ENCODE measurements at places on chromosomes 2 and 18.

DNA sequence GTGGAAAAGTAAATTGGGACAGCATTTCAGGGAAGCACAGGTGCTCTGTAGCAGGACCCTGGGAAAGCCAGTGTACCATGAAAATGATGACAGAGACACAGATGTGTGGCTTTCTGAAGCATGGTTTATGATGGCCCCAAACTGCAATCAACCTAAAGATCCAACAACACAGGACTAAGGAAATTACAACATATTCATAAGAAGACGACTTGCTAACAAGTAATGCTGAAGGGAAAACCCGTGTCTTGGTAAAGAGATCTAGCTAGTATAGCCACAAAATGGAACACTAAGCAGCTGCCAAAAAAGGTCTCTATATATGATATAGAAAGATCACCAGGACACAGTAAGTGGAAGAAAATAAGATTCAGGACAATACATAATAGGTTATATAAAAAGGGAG, 53.2 kb downstream of the UXS1 start:
- DNase-seq, result no peak

DNA sequence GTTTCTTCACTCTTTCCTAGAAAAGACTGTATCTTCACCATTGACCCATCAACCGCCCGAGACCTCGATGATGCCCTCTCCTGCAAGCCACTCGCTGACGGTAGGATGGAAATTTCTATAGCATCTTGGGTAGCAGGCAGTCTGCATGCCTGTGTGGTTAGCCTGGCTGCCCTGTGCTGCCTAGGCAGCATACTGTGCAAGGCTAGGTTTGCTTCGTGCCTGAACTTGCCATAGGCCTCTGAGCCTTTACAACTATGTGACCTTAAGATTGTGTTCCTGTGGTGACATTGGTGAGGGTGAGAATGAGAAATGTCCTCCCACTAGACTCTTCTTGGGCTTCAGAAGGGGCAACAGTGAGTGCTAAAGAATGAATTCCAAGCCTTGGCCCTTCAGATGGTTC, 168.2 kb upstream of the ALPP start:
- no peak for DNase-seq

DNA sequence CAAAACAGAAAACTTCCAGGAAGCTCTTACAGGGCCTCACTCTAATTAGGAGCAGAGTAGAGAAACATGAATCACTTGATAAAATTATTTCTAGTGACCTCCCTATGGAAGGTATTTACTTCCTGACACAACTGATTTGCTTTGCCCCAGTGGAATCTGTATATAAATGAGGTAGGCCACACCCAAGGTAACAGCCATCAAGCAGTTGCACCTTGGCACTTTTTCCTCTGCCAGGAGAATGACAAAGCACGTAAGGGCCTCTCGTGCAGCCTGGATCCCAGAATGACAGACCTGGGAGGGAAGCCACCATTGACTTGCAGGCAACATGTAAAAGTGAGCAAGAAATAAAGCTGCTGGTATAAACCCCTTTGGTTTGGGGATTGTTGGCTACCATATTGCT, 620.0 kb upstream of the SLC39A10 start:
- no peak for DNase-seq

GRCh38 chr2:69943000-69943842, 18.2 kb downstream of the ASPRV1 start:
- DNase-seq, result no peak

DNA sequence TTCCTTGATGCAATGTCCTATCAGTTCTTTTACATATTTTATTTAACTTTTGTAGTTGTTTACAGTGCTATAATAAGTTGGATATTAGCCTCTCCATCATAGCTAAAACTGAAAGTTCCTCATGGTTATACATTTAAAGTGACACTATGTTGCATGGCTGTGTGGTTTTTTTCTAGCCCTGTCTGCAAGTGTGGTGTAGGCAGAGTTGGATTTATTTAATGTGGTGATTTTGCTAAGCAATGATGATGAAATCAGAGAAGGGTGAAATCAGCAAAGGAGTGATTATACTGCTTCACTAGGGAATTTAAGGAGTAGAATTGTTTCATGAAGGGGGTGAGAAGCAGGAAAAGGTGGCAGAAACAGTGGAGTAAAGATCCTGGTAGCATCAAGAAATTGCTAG, 18.3 kb upstream of the ENOSF1 start:
- no peak for DNase-seq

DNA sequence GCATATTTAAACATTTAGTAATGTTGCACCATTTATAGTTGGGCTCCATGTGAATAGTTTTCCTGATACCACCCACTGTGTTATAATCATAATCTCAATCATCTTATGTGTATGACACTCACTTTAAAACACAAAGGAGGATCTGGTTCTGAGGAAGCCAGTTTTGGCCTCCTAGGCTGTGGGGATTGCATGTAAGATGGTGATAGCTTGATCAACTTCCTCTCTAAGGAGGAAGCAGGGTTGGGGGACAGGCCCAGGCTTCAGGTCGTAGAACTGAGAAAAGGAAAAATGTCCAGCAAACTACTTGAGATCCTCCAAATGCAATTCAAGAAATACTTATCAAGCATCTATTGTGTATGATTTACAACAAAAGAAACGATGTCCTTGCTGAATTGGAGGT, 4.9 kb upstream of the PPM1B start:
- no peak for DNase-seq

DNA sequence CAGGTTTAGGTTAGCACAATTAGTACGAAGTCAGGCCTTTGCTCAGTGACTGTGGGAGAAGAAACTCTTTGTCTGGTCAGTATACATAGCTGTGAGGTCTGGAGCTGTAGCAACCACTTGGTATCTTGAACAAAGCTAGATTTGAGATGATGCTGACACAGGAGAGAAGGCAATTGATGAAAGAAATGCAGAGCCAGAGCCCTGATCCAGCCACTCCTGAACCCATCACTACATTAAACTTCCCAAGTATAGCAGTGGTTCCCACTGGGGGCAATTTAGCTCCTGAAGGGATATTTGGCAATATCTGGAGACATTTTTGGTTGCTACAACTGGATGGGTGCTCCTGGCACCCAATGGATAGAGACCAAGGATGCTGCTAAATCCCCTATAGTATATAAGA, 143.9 kb upstream of the SPRED2 start:
- DNase-seq, result no peak

GRCh38 chr18:43780782-43781340, 503.6 kb upstream of the SYT4 start:
- DNase-seq, result no peak

- DNase-seq, result no peak
These were observed 129.8 kb upstream of the SOX11 start for GRCh38 chr2:5562426-5562825.

GRCh38 chr2:145601361-145601925, 1081.5 kb upstream of the ZEB2 start:
- no peak for DNase-seq

DNA sequence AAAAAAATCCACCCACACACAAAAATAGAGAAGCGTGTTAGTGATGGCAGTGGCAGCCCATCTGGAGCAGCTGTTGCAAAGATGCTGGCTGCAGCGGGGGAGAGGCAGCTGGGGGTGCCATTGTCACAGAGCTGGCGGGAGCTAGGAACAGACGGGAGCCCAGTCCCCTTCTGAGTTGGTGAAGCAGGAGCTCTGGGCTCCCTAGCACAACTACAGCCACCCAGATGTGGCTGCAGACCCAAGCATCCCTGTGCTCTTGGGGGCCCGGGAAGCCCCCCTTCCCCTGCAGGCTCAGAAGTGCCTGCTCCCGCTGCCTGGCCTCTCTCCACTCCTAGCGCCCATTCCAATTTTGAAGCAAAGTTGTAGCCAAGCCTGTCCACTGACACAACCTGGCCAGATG, 366.6 kb upstream of the MC4R start:
- DNase-seq, result no peak

- no peak for DNase-seq
These were observed 104.8 kb downstream of the POLR1A start for GRCh38 chr2:86000938-86001312.

DNA sequence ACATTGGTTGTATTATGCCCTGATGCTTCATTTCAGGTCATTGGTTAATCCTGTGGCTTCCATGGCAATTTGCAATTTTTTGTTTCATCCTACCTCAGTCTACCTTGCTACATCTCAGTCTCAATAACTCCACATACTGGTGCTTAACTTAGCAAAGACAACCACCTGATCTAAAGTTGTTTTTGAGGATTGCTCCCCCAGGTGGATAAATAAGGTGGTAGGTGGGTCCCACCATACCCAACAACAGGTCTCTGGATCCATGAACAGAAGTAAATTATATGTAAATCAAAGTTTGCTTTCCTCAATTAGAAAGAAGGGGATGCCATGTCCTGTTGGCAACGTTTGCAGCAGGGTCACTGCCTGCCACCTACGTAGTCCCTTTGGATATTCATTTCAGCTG, 7.0 kb downstream of the XIRP2 start:
- no peak for DNase-seq

GRCh38 chr2:71101656-71102055, 28.4 kb downstream of the MCEE start:
- no peak for DNase-seq

GRCh38 chr2:145464866-145465265, 944.9 kb upstream of the ZEB2 start:
- DNase-seq, result no peak

DNA sequence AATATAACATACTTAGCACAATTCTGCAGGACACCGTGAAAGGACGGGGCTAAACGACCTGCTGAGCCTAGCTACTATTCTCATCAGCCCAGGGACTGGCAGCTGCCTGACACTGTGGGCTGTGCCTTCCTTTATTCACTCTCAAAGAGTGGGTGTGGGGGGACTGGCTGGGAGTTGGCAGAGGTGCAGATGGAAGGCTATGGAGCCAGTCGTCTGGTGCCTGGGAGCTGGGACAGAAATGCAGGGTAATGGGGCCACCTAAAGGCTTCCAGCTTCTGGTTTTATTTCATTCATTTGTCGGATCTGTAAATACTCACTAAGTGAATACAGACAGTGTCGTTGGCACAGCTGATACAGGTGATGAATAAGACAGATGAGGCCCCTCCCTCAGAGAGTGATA, 56.0 kb upstream of the NFU1 start:
- no peak for DNase-seq

DNA sequence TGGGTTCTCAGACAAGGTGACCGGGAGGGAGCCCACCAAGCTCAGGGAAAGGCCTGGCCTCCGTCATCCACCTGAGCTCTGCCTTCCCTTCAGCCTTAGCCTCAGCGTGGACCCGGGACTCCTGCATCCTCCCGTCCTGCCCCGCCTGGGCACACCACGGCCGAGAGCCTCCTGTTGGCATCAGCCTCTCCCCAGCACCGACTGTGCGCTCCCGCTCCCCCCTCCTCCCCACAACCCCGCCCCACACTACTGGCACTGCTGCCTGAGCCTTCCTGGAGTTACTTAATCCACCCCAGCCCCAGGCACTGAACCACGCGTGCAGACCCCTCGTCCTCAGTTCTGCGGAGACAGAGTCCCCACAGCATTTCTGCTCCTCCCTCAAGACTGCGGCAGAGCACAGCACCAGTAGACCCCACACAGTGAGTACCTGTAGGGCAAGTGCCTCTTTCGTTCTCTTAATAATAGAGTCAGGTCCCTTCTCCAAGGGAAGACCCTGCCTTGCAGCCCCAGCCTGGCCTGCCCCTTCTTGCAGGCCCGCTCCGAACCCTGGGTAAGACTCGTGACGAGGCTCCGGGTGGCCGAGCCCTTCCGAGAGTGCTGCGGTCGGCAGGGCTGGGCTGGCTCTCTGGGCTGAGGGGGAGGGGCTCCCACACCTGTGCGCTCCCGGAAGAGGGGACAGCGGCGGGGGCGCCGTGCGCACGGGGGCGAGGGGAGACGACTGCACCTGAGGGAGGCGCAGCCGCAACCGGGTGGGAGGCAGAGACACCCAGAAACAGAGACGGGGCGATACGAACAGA, at the start of gene AMER3:
AMER3 (plus strand) TSS at position 285 of the 797 bp plus-strand sequence. CDS start 6,533 bp downstream, outside the sequence.
- DNase-seq, result no peak

DNA sequence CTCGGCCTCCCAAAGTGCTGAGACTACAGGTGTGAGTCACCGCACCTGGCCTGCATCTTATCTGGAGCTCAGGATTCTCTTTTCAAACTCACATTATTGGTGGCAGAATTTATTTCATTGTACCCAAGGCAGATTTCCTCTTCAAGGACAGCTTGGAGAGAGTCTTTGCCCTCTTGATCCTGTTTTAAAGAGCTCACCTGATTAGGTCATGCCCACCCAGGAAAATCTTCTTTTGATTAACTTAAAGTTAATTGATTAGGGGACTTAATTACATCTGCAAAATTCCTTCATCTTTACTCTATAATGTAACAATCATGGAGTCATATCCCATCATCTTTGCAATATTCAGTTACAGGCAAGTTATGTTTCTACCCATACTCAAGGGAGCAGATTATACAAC, 346.4 kb downstream of the EPHA4 start:
- DNase-seq, result no peak

GRCh38 chr2:23381084-23381483, 3.9 kb upstream of the KLHL29 start:
- peak; percentile 32 for DNase-seq

DNA sequence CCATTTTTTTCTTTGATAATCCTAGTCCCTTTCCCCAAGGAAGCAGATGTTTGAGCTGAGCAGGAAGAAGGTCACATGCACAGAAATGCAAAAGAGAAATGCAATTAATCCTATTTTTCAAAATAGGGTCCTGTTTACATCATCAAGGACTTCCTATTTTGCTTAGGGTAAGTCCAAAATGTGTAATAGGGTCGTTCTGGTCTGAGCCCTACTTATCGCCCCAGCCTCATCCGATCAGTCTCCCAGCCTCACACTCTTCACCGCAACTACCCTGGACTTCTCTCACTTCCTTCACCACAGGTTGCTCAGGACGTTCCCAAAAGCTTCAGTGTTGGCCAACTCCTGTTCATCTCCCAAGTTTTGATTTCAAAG, 32.8 kb downstream of the FOSL2 start:
- no peak for DNase-seq

All from CD4-positive, alpha-beta T cell treated with Interleukin-10 for 1 hour (primary cell).